ENCODE measurements at places on chromosomes 7 and 10.

DNA sequence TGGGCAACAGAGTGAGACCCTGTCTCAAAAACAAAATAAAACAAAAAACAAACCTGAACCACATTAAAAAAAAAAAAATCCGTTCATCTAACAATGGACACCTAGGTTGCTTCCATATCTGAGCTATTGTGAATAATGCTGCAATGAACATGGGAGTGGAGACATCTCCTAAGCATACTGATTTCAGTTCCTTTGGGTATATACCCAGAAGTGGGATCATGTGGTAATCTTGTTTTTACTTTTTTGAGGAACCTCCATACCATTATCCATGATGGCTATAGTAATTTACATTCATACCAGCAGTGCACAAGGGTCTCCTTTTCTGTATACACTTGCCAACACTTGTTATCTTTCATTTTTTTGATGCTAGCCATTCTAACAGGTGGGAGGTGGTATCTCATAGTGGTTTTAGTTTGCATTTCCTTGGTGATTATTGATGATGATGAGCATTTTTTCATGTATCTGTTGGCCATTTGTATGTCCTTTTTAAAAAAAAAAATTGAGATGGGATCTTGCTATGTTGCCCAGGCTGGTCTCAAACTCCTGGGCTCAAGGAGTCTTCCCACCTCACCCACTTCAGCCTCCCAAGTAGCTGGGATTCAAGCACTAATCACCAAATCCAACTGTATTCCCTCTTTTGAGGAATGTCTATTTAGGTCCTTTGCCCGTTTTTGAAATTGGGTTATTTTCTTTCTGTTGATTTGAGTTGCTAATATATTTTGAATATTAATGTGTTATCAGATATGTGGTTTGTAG is 17.5 kb downstream of the CDK13 start:
- no peak for DNase-seq

- DNase-seq: no peak
Measured at GRCh38 chr7:8177109-8177933, 84.6 kb downstream of the ICA1 start.

- peak; percentile 50 for DNase-seq
Measured at GRCh38 chr10:50421026-50421719, 169.9 kb upstream of the ASAH2 start.

- no peak for DNase-seq
Measured at GRCh38 chr7:87380905-87381304, 35.4 kb downstream of the CROT start.

- DNase-seq: no peak
Measured at GRCh38 chr10:112006831-112007230, 176.7 kb downstream of the GPAM start.

DNA sequence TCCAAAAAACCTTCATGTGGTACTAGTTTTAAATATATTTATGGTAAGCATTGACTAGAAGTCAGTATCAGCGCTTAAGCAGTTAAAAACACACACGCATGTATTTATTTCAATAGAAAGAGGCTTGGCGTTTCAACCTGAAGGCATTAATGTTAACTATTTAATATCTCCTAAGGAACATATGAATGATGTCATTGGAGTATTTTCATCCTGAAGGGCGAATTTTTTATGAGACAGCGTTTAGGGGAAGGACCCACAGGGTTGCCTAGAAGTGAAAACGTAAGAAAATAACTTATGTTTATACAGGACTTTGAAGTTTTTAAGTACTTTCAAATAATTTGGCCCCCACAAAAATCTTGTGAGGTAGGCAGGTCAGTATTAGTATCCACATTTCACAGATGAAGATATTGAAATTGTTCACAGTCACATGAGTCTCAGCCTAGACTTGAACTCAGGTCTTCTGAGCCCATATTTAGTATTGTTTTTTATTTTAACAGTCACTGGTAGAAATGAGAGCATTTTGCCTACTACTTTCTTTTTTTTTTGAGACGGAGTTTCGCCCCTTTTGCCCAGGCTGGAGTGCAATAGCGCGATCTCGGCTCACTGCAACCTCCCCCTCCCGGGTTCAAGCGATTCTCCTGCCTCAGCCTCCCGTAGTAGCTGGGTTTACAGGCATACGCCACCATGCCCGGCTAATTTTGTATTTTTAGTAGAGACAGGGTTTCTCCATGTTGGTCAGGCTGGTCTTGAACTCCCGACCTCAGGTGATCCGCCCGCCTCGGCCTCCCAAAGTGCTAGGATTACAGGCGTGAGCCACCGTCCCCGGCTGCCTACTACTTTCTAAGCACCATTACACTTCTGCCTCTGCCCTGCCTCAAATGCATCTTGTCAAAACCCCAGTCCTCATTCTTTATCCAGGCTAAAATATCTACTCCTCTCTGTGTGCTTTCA is 1.8 kb downstream of the SLK start:
- DNase-seq: no peak
